Left lung (tissue), 14 donors: ENCODE measurements at places on chromosomes 4 and X.

GRCh38 chr4:40856277-40856839 is 106.6 kb downstream of the NSUN7 start:
- no peak for DNase-seq

DNA sequence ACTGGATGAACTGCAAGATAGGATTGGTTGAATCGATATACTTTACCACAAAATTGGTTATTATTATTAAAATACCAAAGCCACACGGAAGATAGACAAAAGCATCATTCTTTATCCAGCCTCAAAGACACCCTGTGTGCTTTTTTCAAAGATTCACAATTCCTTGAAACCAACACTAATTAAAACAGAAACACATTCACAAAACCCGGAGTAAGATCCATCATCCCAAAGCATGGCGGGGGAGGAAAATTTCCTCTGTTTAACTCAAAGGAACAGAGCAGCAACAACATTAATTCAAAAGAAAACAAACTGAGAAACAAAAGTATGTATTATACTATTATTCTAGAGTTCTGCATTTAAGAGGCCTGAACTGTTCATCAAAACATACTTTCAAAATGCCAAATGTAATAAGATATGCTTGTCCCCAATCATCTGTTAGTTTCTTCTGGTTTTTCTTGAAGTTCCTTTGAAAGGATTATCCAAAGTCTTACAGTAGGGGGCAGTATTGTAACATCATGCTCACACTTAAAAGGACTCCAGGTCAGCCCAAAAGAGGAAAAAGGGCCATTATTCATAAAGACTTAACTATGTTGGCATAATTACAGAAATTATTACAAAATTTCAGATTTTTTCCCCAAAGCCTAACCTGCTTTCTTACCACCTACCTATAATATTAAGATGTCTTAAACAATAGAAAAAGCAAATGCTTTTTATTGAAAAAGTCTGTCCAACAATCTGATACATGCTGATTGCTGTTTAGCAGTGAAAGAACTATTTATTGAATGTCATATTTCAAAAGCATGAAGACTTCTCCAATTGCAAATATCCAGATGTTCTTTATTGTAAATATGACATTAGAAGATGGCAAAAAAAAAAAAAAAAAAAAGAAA is 168.7 kb downstream of the SCFD2 start:
- peak; percentile 75 for DNase-seq

- DNase-seq: no peak
Observed at GRCh38 chr4:83146841-83147240, 32.3 kb upstream of the PLAC8 start.

DNA sequence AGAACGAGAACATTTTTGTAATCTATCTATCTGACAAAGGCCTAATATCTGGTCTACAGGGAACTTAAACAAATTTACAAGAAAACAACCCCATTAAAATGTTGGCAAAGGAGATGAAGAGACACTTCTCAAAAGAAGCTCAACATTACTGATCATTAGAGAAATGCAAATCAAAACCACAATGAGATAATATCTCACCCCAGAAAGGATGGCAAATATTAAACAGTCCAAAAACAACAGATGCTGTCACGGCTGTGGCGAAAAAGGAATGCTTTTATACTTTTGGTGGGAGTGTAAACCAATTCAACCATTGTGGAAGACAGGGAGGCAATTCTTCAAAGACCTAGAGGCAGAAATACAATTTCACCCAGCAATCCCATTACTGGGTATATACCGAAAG is 2284.8 kb downstream of the ARAP2 start:
- no peak for DNase-seq

DNA sequence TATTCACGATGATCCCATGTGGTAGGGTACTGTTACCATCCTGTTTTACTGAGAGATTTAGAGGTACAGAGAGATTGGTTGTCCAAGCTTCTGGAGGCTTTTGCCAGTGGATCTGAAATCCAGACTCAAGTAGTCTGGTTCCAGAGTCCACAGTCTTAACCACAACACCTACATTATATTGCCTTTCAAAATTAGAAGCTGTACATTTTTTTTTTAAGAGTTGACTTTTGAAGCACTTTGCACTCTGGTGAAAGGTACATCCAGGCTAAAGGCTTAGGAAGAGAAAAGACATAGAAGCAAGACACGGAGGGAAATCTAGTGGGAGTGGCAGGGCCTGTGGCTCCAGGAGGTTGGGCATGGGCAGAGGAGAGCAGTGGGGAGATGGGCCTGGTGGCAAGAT is 122.1 kb downstream of the AFF1 start:
- DNase-seq: no peak

GRCh38 chr4:169314906-169315305 is 44.1 kb upstream of the SH3RF1 start:
- peak; percentile 50 for DNase-seq

DNA sequence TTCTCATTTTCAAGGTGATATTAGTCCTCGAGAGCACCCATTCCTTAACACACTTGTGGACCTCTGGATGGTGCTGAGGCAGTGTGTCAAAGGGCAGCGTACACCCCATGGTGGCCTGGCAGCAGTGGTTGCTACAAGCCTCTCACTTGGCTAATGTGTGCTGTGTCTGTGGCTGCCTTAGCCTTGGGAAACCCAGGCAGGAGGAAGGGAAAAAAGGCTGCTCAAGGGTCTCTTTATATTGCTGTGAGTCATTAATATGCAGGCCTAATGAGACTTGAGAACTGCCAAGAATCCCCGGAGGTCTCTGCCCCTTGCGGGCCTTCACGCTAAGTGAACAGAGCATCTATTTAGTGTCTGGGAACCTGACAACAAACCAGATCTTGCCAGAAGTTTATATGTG is 7.0 kb downstream of the PCDH10 start:
- DNase-seq: no peak

- DNase-seq: no peak
Observed at GRCh38 chr4:152073351-152074087, 312.7 kb upstream of the GATB start.

DNA sequence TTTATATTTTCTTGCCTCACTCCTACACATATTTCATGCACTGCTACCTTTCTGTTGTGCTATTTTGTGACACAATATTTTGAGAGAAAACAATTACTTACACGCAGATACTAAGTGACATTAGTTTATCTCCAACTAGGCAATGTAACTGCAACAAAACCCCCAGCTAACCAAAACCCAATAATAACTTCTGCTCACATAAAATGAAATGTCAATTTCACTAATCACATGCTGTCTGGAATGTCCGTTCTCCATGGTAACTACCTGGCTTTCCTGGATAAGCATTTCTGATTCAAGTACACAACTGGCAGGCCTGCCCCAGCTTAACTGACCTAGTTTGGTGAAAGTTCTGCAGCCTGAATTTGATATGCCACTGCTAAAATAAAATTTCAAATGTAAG is 313.5 kb downstream of the TMA16 start:
- no peak for DNase-seq

GRCh38 chrX:155880586-155881157 is 473 bp upstream of the VAMP7 start:
- DNase-seq: no peak

DNA sequence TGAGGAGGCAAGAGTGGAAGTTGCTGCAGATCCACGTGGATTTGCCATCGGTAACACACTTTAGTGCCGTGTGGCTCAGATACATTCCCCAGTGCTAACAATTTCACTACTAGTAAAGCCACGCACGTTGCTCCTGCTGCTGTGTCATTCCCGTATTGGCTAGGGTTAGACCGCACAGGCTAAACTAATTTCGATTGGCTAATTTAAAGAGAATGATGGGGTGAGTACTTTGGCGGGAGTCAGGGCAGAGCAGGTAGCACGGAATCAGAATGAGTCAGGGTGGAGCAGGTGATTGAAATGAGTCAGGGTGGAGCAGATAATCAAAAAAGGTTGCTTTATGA is 1337.5 kb downstream of the FSTL5 start:
- DNase-seq: no peak
